ENCODE measurements at places on chromosomes 5 and 9. TPM values are rescaled to one million over a fixed set of nuclear protein-coding genes. Genes with fewer than 3 reads are reported as not detected.

Gene PCDHGA8
- 4.4 TPM for total RNA-seq

Gene PDE6A
- not detected for total RNA-seq

Gene MAPK9
- 21.9 TPM for total RNA-seq

Gene TAF1L
- under 0.01 TPM for total RNA-seq

Gene LCN9
- not detected for total RNA-seq

Gene STK32A
- 0.09 TPM for total RNA-seq
